ENCODE measurements at places on chromosomes 7 and 10.

DNA sequence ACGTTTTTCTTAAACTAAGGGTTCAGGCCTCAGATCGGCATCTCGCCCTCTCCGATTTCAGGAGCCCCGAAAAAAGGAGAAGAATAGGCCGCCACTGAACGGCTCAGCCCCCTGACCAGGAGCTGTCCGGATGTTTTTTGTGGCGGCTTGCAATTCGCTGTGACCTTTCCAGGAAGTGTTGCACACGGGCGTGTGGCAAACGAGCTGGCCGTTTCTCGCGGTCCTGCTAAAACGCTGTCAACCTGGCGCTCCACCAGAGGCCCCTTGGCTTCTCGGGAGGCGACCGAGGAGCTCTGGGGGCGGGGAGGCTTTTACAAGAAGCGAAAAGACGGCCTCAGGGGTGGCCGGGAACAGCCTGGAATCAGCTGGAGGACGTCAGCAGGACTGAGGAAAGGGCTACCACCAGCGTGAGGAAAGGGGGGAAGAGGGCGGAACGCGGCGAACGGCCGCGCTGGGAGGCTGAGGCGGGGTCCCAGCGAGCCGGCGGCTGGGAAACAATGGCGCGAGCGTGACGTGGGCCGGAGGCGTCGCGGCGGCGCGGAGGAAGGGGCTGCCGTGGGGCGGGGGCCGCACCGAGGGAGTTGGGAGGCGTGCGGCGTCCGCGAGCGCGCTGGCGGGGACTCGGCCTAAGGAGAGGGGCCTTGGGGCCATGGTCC, 493 bp downstream of the NT5C2 start:
- peak; percentile 45 for DNase-seq

DNA sequence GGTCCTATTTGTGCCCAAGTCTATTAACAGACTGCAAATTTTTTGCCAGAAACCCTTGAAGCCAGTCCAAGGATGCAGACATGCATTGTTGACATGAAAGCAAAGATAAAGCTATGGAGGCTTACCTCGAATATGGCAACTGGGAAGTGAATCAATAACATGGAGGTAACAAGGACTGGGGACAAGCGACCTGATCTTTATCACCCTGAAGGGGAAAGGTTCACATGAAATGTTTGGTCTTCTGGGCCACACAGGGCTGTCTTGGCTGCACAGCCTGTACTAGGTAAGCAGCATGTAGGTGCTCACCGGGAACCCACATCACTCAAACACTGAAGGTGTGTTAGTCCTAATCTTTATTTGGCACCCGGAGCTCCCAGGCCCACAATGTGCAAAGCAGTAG, 17.9 kb downstream of the ERCC6 start:
- no peak for DNase-seq

DNA sequence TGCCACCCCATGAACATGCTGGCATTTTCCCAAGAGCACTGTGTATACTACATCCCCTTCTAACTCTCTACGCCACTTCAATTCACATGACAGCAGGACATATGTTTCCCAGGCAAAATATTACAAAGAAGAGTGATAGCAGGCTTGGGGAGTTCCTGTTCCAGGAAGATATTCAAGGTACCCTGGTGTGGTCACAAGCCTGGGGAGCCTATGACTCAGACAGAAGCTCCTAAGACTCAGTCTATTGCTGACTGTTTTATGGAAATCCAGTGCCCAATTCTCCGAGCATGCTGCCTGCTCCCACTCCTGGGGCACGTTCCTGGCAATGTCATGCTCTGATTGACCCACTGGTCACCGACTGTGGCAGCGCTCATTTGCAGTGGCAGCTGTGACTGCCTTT, 23.5 kb upstream of the ABLIM1 start:
- DNase-seq: no peak

DNA sequence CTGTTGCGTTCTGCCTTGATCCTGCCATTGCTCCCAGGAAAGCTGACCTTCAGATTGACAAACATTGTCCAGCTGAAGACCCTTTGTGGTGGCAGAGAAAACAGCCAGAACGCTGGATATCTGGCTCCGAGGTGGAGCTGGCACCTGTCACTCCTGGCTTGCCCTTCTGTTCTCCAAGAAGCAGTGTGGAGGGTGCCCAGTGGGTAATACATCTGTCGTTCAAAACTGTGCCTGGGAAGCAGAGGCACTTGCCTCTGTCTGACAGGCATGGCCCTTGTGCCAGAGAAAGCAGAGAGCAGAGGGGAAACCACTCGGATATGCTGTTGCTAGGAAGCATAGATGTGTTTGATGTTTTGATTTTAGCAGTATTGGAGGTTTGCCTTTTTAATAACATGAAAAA, 231.4 kb downstream of the BMPER start:
- peak; percentile 63 for DNase-seq

- DNase-seq: no peak
These were observed 10.4 kb downstream of the HTR7 start for GRCh38 chr10:90847436-90847835.

- peak; percentile 16 for DNase-seq
These were observed 5.4 kb downstream of the SFR1 start for GRCh38 chr10:104127411-104127810.

GRCh38 chr7:121741896-121742295, 131.1 kb upstream of the PTPRZ1 start:
- DNase-seq: no peak

DNA sequence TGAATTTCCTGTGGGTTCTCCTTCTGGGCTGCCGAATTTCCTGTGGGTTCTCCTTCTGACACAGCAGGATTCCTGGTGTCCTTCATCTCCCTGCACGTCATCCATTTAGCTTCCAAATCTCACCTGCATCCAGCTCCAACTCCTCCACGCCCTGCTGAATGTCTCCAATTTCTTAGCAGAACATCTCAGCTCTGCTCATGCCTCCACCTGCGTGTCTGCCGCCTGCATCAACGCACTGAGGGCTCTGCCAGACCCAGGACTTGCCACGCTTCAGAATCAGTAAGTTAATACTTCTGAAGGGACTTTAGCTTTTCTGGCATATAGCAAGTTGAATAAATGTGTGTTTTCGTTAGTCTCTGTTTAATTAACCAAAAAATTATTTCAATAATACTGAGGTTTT, 31.1 kb upstream of the VIPR2 start:
- no peak for DNase-seq

GRCh38 chr10:7488418-7488829, 77.6 kb upstream of the SFMBT2 start:
- DNase-seq: no peak

GRCh38 chr7:13496976-13497375, 492.5 kb downstream of the ETV1 start:
- DNase-seq: no peak

Measured in NCI-H2171 treated with DMSO at 0.1 percent for 48 hours (cell line).